ENCODE measurements at places on chromosomes 7 and 10.

DNA sequence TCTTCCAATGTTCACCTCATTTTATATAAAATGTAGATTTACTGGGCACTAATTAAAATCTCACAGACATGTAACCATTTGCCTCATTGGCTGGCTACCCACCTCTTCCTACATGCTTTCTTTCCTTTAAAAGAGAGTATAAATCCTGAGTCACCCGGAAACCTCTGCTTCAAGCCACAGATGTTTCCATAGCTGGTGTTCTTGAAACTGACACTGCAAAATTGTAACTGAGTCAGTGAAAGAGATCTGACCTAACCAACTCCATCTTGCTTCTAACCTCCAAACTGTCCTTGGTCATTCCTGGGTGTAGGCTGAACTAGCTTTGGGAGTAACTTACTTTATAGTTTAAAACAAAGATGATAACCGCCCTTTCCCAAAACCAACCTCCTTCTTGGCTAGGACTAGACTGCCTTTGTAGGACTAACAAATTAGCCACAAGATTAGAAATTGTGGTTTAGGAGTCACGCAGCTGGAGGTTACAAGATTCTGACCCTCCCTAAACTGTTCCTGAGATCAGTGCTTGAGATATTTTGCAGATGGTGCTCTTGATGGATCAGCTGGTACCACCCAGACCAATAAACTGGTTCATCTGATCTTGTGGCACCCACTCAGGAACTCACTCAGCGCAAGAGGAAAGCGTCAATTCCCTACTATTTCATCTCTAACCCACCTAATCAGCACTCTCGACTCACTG, 33.5 kb downstream of the SVOPL start:
- no peak for DNase-seq

DNA sequence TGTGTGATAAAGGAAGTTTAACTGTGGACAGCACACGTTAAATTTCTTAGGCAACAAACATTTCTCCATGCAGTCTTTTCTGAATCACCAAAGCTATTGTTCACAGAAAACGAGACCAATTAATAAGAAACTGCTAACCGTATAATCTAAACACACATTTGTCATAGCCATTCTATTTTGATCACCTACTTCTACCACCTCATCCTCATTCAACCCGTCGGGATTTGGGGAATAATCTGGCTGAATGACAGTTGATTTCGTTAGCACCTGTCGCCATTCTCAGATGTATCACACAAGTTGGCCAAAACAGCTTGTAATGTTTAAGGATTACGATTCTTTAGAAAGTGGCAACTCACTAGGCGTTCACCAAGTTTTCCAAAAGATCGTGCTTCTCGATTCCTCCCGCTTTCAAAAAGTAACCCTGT, 1.2 kb downstream of the EZH2 start:
- DNase-seq, result no peak

DNA sequence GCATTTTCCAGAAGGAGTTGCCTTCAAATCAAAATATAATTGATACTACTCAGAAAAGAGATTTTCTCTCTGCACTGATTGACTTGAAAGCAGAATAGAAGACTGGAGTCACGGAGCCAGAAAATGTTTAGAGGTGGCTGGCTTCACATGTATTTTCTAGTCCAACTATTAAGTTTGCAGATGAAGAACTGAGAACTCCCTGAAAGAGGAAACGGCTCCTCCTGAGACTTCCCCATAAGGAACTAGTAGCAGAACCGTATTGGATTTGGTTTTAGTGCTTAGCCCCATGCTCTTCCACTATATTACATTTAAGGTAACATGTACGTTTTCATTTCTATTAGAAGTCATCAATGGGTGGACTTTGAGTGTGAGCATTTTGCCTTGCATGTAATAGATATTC, 946.3 kb downstream of the CNTNAP2 start:
- DNase-seq, result no peak

DNA sequence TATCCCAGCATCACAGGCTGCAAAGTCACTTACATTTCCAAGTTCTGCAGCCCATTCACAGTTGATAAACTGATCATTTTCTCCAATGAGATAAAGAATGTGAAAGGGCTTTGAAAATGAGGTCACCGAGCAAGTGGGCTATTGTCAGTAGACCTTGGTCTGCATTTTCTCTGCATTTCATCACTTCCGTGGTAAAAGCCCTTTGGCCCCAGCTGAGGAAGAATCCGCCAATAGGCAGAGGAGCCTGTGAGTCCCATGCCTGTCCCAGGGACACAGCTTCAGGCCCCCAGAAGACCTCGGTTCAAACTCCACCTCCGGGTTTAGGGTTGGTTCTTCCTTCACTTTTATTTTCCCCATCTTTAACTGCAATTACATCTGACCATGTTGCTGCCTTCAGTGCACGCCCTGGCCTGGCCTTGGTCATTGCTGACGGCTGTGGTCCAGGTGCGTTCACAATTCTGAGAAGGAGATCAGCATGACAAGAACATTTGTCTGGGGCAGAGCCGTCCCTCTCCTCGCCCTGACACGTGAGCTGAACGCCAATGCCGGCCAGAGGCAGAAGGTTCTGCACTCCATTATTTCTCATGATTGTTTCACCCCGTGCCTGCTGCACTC, 292.5 kb downstream of the TCERG1L start:
- DNase-seq, result no peak

DNA sequence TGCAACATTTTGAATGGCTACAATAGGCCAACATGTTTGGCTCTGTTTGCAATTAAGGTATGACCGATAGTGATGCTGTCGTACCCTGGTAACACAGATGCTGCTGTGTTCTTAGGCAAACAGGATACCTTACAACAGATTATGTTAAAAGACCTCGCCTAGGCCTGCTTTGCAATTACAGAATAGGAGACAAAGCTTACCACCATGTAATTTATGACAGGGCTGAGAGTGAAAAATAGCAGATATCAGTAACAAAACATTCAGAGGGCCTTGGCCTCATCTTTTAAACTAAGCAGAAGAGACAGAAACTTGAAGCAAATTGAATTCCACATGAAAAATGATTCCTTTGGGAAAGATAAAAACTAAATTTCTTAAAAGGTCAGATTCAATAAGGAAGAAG, 29.4 kb upstream of the ABLIM1 start:
- no peak for DNase-seq

GRCh38 chr10:43252783-43253341, 14.0 kb downstream of the RASGEF1A start:
- DNase-seq, result no peak

GRCh38 chr7:150949971-150950491, 28.1 kb downstream of the KCNH2 start:
- no peak for DNase-seq

DNA sequence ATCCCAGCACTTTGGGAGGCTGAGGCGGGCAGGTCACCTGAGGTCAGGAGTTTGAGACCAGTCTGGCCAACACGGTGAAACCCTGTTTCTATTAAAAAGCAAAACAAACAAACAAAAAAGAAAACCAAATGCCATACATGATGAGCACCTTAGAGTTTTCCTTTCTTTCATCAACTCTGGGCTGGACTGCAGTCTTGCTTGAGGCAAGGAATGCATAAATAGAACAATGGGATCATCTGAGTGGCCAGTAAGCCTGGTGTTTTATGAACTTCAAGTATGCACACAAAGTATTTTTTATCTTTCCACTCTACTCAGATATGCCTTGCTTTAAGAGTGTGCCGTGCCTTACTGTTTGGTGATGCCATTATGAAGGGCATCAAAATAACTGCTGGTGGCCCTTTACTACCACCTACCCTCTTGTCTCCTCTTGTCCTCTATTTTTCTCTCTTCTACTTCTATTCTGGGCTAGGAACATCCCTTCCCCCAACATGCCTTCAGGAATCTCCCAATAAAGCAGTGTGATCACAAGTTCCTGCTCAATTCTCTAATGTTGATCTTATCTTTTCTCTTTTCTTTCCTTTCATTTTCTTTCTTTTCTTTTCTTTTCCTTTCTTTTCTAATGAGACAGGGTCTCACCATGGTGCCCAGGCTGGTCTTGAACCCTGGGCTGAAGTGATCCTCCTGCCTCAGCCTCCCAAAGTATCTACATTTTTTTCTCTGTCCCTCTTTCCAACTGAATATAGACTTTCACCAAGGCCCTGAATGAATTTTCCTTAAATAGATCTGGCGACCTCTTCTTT, 10.2 kb downstream of the SCD start:
- DNase-seq, result no peak

- no peak for DNase-seq
Measured at GRCh38 chr10:90986870-90987269, 66.0 kb upstream of the ANKRD1 start.

DNA sequence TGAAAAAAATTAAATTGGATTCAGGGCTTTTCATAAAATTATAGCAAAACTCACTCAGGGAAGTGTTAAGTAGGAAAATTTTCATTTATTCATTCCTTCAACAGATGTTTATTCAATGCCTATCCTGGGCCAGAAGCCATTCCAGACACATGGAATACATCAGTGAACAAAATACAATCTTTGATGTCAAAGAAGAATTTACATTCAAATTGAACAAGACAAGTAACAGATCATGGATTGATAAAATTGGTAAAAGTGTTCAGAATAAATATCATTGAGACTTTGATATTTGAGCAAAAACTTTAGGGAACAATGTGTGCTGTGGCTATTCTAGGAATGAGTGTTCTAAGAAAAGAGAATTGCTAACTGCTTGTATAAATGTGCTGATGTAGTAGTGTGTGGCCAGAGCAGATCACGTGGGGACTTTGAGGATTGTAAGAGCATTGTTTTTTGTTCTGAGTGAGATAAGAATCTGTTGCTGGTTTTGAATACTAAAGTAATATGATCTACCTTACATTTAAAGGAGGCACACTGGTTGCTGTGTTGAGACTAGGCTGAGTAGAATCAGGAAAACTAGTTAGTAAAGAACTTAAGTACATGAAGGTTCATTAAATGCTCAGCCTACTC, 957.2 kb downstream of the PCDH15 start:
- no peak for DNase-seq

DNA sequence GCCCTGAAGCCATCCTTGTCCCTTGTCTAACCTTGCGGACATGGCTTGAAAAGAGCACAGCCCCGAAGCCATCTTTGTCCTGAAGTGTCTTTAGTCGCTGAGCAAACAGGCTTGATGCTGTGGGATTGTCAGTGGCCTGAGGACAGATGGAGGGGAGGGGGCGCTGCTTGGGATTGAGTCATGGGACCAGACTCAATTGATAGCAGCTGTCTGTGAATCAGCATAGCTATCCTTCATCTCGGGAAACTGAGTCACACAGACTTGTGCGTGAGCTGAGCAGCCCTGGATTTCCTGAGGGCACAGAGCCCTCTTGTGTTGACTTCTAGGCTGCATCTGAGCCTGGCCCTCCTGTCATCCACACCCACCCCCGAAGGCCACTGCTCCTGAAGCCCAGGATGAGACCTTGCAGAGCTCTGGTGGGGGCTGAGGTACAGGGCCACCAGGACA, 14.4 kb downstream of the MYO1G start:
- DNase-seq, result no peak

GRCh38 chr7:154649434-154649833, 353.5 kb downstream of the PAXIP1 start:
- DNase-seq, result no peak
